ENCODE measurements at places on chromosomes 1 and 21.

GRCh38 chr21:17622018-17622417, 9.3 kb upstream of the BTG3 start:
- no peak for DNase-seq

- no peak for DNase-seq
Observed at GRCh38 chr1:30198795-30199403, 524.5 kb downstream of the MATN1 start.

GRCh38 chr1:110308247-110308646, 30.9 kb upstream of the RBM15 start:
- DNase-seq = no peak

- no peak for DNase-seq
Observed at GRCh38 chr1:244901400-244902015, 37.2 kb upstream of the HNRNPU start.

DNA sequence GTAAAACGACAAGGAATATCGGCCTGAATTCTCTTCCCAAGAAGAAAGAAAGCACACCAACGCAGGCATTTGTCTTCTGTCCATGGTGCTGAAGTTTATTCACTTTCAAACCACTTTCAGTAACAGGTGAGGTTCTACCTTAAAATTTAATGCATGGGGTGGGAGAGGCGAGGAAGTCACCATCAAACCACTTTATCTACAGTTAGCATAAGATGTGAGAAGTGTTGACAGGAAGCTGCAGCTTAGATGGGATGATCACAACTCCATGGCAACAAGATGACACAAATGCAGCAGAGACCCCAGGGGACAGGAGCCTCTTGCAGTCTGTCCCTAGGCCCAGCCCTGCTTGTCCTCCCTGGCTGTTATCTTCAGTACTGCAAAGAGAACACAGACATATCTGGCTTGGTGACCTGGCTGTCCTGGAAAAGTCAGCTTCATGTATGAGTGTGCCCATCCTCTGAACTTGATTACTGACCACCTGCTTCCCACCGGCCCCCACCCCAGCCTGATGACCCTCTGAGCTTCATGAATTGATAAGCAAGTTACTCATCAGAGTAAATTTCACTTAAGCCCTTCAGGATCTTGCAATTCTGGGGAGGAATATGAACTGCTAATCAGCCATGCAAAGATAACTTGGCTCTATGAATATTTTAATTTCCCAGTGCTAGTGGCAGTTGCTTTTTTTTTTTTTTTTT, 1.8 kb downstream of the NPPA start:
- DNase-seq = no peak

DNA sequence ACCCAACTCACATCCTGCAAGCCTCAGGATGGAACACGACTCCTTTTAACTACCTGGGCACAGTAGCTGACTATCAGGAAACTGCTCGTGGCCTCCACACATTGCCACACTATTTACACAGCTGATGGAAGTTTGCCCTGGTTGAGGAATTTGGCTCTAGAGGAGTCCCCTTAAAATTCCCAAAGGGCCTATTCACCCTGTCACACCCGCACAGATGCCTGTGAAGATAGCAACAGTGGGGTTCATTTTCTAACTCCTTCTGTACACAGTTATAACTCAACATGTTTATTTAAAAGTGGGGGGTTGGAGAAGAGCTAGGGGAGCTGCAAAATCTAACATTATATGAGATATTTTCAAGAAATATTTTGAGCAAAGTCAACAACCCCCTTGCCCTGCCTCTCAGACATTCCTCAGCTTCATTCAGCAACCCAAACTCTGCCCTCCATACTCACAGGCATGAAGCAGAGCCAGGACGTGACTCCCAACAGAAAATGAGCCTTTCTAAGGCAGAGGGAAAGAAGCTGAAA, 35.8 kb upstream of the CCN1 start:
- no peak for DNase-seq

DNA sequence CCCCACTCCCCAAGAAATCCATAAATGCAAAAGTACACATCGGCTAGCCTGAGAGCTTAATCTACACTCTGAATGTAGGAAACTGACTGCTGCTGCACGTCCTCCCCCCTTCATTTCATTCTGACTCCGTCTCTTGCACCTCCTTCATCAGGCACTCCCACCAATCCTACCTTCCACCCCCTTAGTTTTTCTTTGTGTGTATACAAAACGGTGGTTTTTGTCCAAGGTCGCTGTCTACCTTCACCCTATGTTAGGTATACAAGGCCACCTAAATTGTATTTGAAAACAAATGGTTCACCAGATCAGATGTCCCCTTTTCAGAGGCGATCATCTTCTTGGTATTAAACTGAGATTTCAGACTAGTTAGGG, 1.9 kb downstream of the WDR26 start:
- no peak for DNase-seq

- DNase-seq = no peak
Observed at GRCh38 chr1:207059881-207060280, 6.8 kb downstream of the PFKFB2 start.

- no peak for DNase-seq
Observed at GRCh38 chr1:6859415-6860343, 74.4 kb downstream of the CAMTA1 start.

DNA sequence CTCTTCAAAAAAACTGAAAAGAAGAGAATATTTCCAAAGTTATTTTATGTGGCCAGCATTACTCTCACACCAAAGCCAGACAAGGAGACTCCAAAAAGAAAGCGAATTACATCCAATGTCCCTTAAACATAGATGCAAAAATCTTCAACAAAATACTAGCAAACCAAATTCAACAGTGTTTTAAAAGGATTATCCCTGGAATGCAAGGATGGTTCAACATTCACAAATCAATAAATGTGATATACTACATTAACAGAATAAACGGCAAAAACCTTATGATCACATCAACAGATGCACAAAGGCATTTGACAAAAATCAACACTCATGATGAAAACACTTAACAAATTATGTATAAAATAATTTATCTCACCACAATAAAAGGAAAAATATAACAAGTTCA, 207.8 kb downstream of the DENND1B start:
- DNase-seq = no peak

- no peak for DNase-seq
Observed at GRCh38 chr1:92804721-92805201, 19.9 kb upstream of the EVI5 start.

DNA sequence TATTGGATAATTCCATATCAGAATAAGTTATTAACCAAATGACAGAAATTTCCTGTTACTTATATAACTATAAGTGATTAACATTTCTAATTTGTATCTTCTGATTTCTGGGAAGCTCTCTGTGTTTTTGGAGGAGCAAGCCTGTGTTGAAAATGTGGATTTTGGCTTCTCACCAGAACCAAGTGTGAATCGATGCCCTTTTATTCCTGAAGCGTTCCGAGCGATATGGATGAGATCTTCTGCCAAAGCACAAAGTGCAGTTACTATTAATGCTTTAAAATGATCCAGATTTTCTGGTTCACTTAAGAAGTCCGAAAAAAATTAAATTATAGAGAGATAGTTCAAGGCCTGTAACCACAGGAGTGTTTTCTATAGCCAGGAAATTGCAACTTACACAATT, 22.8 kb downstream of the ALG14 start:
- DNase-seq = no peak

DNA sequence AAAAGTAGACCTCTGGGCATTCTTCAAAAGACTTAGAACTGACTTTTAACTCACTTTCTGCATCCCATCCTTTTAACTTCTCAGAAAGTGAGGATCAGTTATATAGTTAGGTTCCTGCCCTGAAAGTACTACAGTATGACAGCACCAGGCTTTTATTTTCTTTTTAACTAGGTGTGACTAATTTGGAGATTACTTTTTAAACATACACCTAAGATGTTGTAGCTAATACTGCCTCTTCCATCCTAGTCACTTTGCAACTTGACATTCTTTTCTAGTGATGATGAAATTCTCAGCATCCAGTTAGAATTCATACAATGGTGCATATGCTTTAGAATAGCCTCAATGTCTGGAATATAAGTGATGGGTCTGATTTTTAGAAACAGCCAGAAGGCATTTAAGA, 24.6 kb downstream of the RUNX1 start:
- DNase-seq = no peak

GRCh38 chr1:165994107-165994506, 166.7 kb downstream of the UCK2 start:
- no peak for DNase-seq

DNA sequence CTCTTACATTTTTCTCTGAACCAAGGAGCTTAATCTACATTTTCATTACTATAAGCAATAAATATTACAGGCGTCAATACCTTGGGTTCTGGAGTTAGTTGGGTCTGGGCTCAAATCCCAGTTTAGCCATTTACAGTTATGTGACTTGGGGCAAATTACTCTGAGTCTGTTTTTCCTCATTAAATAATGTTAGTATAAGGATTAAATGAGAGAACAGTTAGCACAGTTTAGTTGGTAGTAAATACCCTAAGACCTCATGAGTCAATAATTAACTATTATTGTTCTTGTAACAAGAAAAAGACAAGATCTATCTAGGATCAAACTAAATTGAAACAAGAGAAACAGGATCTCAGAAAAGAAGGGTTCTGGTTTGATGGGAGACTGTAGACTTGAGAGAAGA, 4.6 kb downstream of the C1orf116 start:
- no peak for DNase-seq

DNA sequence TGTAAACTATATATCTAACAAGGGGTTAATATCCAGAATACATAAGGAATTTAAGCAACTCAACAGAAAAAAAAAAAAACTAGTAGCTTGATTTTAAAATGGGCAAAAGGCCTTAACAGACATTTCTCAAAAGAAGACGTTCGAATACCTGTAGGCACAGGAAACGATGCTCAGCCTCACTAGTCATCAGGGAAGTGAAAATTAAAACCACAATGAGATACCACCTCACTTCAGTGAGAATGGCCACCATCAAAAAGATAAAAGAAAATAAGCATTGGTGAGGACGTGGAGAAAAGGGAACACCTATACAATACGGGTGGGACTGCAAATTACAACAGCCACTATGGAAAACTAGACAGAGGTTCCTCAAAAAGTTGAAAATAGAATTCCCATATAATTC, 37.3 kb downstream of the NPHP4 start:
- DNase-seq = no peak

DNA sequence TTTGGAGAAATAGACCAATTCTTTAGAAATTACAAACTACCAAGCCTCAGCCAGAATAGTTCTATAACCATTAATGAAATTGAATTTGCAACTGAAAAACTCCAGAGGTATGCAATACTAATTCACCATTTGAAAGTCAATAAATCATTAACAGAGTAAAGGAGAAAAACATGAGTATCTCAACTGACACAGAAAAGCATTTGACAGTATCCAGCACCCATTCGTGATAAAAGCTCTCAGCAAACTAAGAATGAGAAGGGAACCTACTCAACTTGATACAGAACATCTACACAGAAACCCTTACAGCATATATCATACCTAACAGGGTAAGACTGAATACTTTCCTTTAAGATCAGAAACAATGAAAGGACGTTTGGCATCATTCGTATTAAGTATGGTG, 54.3 kb downstream of the ST6GALNAC5 start:
- DNase-seq = no peak

GRCh38 chr1:204746838-204747442, 61.4 kb upstream of the LRRN2 start:
- peak; percentile 40 for DNase-seq

DNA sequence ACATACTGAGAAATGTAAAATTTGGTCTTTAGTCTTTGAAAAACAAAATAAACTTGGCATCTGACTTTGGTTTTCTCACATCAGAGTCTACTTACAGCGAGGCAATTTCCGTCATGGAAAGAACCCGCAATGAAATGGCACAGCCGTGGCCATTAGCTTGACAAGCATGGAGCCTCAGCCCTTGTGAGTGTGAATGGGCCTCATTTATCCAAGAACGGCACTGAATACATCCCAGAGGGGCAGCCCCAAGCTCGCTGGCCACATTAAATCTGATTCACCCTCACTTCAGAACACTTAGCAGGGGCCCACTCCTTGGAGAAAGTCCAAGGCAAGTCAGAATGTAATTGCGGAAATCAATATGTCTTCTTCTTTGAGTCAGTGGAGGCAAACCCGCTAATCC, 64.8 kb downstream of the ERG start:
- no peak for DNase-seq

GRCh38 chr1:199307496-199308264, 668.8 kb downstream of the PTPRC start:
- DNase-seq = no peak

- DNase-seq = no peak
Observed at GRCh38 chr1:61825393-61825792, 83.1 kb downstream of the PATJ start.

GRCh38 chr1:3052501-3052900, 16.5 kb upstream of the PRDM16 start:
- DNase-seq = no peak

GRCh38 chr1:91540910-91541309, 40.3 kb downstream of the CDC7 start:
- no peak for DNase-seq

- DNase-seq = no peak
Observed at GRCh38 chr1:12057382-12057781, 5.7 kb upstream of the TNFRSF8 start.

DNA sequence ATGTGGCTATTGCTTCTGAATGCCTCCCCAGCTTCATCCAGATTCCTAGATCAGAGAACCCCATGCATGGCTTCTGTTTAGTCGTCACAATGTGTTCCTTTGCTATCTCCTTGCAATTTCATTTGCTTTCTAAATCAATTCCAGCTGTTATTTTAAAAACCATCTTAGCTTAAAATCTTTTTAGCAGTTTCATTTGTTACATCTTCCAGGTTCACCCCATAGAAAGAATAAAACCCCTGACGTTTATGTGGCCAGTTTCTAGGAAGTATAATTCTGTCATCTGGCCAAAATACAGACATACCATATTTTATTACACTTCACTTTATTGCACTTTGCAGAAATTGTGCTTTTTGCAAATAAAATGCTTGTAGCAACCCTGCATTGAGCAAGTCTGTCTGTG, 278.4 kb downstream of the PTPRC start:
- DNase-seq = no peak

DNA sequence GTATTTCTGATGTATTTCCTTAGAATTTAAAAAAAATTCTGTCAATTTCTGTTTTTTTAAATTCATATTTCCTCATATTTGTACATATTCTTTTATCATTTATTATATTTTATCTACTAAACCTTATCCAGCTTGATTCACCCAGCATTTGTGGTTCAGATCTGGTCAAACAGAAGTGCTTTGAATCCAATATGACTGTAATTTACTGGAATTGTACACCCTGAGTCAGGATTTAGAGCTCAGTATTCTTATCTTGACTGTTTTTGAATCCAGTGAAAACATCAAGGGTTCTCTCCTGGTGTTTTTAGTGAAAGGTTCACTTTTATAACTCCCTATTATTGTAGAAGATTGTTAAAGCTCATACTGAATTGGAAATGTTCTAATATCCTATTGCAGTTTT, 1077.0 kb upstream of the NCAM2 start:
- DNase-seq = no peak
